Astrocyte (in vitro differentiated cells and primary cell): ENCODE measurements at places on chromosomes 16 and 17. TPM values are rescaled to one million over a fixed set of nuclear protein-coding genes. Genes with fewer than 3 reads are reported as not detected.

DNA sequence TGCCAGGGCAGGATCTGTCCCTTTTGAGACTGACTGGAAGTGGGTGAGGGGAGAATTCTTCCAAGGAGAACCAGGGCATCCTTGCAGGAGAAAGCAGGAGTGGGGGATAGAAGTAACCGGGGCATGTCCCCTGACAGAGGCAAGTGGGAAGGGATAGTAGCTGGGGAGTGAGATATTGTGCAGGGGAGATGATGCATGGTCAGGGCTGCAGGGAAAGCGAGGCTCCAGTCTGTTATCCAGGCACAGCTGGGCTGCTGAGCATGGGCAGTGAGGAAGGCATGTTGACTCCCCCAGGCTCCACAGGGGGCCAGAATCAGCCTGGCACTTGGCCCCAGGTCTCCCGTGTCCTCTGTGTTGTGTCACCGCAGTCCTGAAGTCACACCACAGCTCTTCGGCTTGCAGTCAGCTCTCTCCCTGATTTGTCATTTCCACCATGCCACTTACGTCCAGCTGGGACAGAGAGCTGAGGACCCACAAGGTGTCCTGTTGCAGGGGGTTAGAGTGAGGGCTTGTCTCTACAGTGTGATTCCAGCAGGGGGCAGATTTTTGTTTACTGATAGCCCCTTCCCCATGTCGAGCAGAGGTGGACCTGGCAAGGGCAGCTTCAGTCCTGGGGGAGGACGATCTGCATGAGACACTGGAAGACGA is 40.9 kb downstream of the B9D1 start:
- no peak for DNase-seq

- no peak for DNase-seq
Observed at GRCh38 chr17:58506354-58507080, 7.9 kb downstream of the MTMR4 start.

- DNase-seq = peak; percentile 65
Observed at GRCh38 chr16:57304169-57305061, 19.9 kb upstream of the PLLP start.

DNA sequence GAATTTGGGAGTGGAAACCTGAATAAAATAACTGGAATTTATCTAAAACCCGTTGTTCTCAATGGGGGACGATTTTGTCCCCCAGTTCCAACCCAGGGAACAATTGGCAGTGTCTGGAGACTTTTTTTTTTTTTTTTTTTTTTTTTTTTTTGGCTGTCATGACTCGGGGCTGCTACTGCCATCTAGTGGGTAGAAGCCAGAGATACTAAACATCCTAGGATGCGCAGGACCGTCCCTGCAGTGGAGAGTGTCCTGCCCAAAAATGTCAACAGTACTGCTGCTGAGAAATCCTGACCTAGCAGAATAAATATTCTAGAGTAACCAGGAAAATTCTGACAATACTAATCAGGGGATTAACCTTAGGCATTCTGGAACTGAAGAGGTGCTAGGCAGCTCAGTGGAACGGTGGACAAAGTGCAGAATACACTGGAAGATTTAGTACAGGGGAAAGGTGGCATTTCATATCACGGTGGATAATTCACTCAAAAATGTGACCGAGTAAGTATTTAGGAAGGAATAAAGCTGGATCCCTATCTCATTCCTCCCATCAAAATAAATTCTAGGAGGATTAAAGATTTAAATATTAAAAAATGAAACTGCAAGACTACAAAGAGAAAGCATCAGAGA is 107.6 kb downstream of the SPECC1 start:
- DNase-seq = no peak

GRCh38 chr17:3965118-3965800 is 1.0 kb upstream of the ATP2A3 start:
- no peak for DNase-seq

ZFP3 gene
- not detected in 2 replicates for total RNA-seq

GRCh38 chr17:20218272-20218671 is 209.1 kb downstream of the SPECC1 start:
- DNase-seq = no peak

DNA sequence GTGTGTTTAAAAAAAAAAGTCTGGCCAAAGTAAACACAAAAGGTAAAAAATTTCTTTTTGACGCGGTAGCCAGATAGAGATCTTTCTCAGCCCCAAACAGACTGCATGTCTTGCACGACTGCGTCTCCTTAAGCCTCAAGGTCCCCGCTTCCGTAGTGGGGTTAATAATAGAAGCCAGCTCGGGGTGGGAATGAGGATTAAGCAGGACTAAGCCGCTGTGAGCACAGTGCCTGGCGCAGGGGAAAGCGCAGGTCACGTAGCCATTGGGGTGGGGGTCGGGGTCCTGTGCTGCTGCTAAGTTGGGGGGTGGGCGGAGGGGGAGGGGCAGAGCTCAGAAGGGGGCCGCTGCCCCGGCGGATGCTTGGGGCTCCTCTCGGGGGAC is 521 bp downstream of the GGA2 start:
- peak; percentile 23 for DNase-seq

DNA sequence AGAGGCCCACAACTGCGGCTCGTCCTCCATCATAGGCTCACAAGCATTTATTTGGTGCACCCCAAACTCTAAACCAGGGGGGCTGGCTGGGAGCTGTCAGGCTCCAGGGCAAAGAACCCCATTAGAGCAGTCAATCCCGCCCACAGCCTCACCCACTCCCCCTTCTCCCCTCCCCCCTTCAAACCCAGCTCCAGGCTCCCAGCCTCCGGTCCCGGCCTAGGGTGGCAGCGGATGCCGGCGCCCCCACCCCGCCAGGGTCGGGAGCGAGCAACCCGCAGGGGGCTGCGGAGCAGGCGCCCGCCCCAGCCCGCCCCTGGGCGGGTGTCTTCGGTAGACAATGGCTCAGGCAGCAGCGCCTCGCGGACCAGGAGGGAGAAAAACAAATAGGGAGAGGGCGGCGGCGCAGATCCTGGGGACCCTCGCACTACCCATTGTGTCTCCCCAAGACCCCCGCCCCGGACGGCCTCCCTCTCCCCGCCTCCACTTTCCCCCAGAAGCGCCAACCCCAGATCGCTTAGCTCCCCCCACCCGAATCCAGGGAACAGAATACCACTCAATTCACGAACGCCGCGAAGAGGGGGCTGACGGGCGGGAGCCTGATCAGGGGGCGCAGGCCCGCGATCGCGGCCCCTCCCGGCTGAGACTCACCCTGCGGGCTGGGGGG is 572 bp downstream of the FAM171A2 start:
- DNase-seq = no peak

RASL10B gene
- 19.1 and 21.7 TPM in 2 replicates for total RNA-seq

- no peak for DNase-seq
Observed at GRCh38 chr17:63480192-63480784, 3.4 kb downstream of the ACE start.

TMEM238L gene
- not detected in 2 replicates for total RNA-seq

CFAP119 gene
- total RNA-seq = 4.0 and 4.1 TPM in 2 replicates

BCAR1 gene
- total RNA-seq = 241 and 296 TPM in 2 replicates

GRCh38 chr16:27313422-27314160 is at the start of gene IL4R:
Gene IL4R, plus strand, starts transcription at chr16:27313974. Its CDS starts 26,230 bp downstream, at chr16:27340204.
- DNase-seq = peak; percentile 69

DNA sequence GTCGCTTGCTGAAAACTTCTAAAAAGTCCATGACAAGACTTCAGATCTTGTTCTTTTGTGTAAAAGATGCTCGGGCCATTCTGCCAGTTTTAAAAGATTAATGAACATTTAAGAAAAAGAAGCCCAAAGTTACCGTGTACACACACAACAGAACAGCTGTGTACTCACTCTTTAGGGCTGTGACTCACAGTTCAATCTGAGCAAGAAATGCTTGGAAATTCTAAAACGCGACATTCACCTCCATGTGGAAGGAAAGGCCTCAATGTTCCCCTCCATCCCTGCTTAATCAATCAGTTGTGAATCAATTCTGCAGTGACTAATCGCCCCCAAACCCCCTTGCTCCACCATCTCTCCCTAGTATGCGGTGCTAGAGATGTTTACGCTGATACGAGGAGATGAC is 609.9 kb upstream of the SALL1 start:
- DNase-seq = peak; percentile 12

PRSS36 gene
- total RNA-seq = 0.19 and 0.41 TPM in 2 replicates

DNA sequence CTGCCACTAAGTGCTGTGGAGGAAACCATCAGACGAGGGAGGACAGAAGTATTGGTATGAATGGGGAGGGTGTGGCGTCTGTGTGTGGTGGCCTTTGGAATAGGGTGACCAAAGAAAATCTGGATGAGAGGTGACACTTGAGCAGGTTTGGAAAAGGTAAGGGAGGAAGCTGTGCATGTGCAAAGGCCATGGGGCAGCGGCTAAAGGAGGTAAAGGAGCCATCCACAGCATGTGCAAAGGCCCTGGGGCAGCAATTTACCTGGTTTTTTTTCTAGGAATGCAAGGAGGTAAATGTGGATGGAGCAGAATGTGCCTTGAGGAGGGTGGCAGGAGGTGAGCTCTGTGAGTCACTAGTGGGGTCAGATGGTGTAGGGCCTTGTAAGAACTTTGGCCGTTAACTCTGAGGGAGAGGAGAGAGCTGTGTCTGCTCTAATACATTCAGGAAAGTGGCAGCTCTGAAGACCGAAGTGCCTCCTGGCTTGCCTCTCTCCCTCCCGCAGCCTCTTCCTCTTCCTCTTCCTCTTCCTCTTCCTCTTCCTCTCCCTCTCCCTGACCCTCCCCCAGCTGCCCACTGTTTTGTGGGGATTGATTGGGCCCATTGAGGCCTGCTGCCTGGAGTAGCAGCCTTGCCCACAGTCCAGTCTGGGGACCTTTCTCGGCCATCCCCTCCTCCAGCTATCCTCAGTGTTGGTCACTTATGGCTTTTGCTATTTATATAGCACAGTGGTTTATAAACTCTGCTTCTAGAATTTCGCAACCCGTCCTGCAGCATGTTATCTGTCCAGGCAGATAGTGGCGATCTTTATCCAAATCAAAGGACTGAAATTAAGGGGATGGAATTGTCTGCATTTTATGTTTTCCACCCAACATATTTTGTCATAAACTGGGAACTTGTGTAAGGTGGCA is 38.7 kb downstream of the CMIP start:
- DNase-seq = no peak

GRCh38 chr17:73589363-73589980 is 54.8 kb downstream of the SDK2 start:
- no peak for DNase-seq

GRCh38 chr17:41579484-41580243 is 7.0 kb downstream of the KRT14 start:
- peak; percentile 39 for DNase-seq
